ENCODE measurements at places on chromosomes 13 and 19.

- DNase-seq, result no peak
Measured at GRCh38 chr13:46087481-46087880, 17.4 kb downstream of the CPB2 start.

- DNase-seq, result no peak
Measured at GRCh38 chr19:37999309-38000213, 92.6 kb downstream of the SIPA1L3 start.

DNA sequence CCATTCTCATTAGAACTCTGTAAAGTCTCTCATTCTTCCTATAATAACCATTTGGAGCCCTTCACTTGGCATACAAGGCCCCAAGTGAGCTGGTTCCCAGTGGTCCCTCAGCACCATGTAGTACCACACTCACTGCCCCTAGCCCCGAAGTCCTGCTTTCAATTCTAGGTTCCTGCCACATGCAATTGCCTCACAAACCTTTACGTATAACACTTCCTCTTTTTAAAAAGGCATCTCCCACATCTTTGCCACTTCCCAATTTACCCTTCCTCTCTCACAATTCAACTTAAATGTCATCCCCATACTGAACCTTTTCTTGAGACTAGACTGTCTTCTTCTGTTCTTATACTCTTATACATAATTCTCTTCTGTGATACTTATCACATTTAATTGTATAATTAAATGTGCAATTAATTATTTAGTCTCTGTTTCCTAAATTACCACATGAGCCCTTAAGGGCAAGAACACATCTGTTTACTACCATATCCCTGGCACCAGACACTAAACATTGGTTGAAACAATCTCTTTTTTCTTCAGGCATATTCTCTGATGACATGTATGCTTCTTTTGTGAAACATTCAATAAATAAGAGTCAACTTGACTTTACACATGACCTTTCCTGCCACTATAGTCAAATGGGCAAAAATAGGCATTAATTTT lies 304.0 kb downstream of the SPRY2 start:
- DNase-seq, result no peak

GRCh38 chr13:73058432-73058735 lies 421 bp upstream of the KLF5 start:
- DNase-seq, result no peak

- no peak for DNase-seq
Measured at GRCh38 chr13:44140146-44140545, 233.5 kb upstream of the SERP2 start.

- no peak for DNase-seq
Measured at GRCh38 chr13:111599791-111600190, 279.3 kb downstream of the TEX29 start.

GRCh38 chr19:57052081-57052480 lies 67.7 kb upstream of the USP29 start:
- no peak for DNase-seq

GRCh38 chr19:12955996-12956395 lies 1.0 kb downstream of the GADD45GIP1 start:
- no peak for DNase-seq

DNA sequence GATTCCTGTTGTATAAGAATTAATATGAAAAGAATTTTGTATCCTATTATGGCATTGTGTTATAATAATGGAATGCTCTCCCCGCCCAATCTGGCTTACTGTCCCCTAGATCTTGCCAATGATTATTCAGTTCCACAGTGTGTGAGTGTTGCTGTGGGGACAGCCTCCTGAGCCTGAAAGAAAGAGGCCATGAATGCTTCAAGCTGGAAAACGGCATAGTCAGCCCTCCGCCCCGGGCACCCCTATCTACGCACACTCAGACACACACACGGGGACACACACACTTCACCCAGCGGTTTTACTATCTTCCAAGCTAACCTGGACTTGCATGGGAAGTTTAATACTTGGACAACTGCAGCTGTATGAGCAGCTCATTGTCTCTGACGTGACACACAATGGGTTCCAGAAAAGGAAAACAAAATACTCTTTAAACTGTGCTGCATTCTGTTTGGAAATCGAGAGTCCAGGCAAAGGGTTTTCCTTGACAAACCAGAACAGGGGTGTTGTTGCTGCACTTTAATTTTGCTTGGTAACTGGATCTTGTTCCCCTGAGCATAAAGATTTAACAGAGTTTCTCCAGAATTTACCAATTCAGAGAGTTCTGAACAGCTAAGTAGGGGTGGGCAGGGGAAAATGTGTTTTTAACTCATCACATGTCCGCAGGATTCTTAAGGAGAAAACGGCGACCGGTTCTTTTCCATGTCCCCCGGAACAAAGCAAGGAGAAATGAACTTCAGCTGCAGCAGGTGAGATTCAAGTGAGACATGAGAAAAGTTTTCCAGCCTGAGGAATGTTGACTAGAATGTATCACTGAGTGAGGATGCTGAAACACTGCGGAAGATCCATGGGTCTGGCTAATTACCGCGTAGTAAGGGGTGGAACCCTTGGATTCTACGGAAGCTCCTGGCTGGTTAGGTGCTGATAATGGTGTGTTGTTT lies 472.9 kb downstream of the FOXO1 start:
- DNase-seq, result no peak

DNA sequence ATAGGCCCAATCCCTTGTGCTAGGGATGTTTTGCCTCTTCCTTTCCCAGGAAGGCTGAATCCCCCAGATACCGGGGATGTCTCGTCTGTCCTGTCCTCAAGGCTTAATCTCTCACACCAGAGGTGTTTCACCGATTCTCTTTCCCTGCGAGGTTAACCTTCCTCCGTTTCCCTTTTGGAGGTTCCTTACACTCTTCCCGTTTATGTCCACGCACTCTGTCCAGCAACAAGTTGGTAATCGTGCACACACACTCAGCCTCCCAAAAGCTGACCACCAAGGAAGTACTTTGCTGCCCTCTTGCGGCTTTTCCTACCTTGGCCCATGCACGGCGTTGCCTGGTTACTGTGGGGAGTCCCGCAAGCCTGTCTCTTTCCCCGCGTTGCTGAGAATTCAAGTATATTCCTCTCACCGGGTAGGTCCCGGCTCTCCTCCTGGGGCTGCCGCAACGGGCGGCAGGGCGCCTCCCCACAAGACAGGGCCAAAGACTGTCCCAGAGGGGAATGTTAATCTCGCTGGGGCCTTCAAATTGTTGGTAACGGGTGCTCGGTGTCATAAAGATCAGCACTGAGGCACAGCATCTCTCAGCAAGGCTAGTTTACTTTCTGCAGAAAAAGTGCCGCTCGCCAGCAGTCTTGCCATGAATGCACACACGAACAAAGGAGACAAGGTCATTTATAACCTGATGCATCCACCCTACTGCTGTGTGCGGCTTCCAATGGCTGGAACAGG lies 36.7 kb upstream of the CD177 start:
- no peak for DNase-seq

Measured in cortex of kidney (tissue), 1 donor.